ENCODE measurements at places on chromosomes 4 and X.

DNA sequence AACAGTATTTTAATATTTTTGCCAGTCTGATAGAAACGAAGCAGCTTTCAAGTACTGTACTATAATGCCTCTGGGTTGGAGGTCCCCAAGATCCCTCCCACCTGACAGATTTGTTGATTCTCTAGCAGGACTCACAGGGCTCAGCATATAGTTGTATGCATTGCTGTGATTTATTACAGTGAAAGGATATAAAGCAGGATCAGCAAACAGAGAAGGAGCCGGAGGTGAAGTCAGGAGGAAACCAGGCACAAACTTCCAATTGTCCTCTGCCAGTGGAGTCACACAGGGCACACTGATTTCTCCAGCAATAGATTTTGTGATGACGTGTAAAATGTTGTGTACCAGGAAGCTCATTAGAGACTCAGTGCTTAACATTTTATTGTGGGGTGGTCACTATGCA, 19.0 kb downstream of the USP53 start:
- DNase-seq, result no peak

DNA sequence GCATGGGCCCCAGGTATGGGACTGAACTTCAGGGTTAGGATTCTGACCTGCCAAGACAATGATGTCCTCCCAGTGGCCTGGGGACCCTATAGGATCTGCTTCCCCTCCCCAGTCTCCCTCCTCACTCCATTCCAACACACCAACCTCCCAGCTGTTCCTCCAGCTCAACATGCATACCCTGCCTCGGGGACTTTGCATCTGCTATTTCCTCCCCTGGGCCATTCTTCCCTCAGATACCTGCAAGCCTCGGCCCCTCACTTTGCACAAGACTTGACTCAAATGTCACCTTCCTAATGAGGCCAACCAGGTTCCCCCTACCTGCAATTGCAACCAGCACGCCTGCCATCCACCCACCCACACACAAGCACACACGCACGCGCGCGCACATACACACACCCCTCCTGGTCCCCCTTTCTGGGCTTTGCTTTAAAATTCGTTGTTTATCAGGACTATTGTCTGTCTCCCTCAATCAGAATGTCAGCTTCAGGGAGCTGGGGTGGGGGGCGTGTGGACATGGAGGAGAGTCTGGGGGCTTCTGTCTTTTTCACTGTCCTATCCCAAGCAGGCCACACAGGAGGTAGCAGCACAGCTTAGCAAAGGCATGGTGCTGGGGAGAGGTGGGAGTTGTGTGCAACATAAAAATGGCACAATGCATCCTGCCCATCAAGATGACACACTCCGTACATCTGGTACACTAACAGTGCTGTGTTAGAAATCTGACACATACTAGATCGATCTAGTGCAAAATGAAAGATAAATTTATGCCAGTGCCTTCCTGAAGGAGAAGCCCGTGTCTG, 20.6 kb upstream of the PPP2R2C start:
- DNase-seq, result no peak

DNA sequence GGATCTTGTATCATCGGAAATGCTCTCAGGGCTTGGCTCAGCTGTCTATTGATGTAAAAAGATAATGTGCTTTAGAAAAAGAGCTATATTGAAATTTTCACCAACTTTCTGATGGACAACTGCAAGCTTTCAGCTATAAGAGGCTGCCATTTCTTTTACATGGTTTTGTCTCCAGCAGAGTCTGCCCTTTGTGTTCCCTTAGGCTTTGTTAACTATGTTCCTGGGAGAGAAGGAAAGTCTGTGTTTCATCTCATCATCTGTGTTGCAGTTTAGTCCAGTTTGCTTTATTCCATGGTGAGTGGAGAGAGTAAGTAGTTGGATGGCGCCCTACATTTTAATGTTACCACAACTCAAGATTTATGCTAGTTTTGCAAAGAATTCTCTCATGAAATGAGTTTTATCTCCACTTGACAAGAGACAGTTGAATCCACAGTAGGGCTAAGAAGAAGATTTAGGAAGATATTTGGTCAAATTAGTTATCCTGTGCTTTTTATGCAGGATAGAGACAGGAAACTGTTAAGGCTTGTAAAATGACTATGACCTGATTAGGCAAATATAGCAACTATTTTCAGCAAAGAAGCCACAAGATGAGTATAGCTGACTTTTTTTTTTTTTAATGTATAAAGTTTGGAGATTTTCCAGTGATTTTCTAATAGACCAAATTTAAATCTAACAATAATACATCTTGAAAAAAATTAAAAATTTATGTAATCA, 16.5 kb downstream of the SEPTIN11 start:
- no peak for DNase-seq

- peak; percentile 20 for DNase-seq
These were observed 59.3 kb upstream of the CLDN34 start for GRCh38 chrX:9907645-9908387.

- DNase-seq, result no peak
These were observed 58.1 kb upstream of the HOPX start for GRCh38 chr4:56739066-56739777.

DNA sequence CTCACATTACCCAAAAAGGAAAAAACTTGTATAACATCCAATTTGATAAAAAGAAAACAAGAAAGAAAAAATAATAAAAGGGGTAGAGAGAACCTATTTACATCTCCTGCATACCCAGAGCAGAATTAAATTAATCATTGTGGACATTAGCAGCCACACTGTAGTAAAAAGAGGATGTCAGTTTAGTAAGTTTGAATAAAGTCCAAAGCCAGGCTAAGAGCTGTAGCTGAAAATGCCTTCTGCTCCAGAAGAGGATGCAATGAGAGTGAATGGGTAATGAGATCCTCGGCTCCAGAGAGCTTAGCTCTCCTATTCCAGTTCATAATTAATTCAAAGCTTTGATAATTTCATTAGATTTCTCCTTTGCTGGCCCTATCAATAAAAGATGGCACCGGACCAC, 78.2 kb downstream of the SLC10A7 start:
- no peak for DNase-seq

DNA sequence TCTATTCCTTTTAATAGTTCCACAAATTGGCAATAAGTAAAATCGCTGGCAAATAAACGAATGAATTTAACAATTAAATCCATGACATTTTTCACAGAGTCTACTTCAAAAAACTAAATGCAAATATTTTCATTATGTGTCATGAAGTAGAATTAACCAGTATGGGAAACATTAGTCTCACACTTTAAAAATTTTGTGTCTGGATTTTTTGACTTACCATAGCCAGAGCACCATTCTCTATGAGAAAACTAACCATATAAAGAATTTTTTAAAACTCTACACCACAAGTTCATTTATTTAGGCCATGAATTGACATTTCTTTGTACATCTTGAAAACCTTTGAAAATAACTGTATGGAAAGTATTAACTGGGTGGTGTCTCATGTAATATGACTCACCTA, 41.2 kb downstream of the PRDM5 start:
- DNase-seq, result no peak

DNA sequence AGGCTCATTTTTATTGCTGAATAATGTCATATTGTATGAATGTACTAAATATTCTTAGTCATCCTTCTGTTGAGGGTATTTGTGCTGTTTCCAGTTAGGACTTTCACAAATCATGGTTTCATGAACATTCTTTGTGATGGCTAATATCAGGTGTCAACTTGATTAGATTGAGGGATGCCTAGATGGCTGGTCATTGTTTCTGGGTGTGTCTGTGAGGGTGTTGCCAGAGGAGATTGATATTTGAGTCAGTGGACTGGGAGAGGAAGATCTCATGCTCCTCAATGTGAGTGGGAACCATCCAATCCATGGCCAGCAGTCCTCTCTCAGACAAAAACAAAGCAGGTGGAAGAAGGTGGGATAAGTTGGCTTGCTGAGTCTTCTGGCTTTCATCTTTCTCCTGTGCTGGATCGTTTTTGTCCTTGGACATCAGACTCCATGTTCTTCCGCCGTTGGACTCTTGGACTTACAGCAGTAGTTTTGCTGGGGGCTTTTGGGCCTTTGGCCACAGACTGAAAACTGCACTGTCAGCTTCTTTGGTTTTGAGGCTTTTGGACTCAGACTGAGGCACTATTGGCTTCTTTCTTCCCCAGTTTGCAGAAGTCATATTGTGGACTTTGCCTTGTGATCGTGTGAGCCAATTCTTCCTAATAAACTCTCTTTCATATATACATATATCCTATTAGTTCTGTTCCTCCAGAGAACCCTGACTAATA, 11.9 kb upstream of the HS3ST1 start:
- DNase-seq, result no peak

DNA sequence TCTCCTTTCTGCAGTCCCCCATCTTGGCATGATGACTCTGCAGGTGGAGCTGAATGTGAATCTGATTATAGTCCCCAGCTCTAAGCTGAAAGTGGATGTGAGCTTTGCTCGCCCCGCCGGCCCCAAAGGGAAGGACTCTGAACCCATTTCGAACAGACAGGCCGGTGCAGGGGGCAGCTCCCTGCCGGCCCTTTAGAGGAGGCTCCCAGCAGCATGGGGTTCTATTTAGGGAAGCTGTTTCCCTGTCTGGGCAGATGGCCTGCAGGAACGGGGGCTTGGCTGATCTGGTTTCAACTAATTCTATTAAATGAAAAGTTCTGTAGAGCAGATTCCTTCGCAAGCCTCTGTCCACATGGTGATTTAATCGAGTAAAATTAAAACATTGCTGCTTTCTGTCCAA, 104.8 kb upstream of the MSX1 start:
- no peak for DNase-seq

DNA sequence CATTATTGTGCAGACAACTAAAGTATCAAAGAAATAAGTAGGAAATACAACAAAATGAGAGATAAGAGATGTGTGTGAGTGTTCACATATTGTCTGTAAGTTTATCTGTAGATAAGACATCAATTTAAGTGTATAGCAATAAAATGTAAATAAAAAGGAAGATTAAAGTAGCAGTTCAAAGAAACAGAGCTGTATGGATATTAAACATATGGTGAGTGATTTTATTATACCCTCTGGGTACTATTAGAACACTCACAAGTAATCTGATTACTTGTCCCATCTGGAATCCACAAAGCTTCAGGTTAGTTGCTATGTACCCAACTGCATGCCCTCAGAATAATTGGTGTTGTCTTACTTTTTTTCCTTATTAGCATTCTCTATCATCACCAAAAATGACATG, 747.9 kb upstream of the ADGRL3 start:
- no peak for DNase-seq

DNA sequence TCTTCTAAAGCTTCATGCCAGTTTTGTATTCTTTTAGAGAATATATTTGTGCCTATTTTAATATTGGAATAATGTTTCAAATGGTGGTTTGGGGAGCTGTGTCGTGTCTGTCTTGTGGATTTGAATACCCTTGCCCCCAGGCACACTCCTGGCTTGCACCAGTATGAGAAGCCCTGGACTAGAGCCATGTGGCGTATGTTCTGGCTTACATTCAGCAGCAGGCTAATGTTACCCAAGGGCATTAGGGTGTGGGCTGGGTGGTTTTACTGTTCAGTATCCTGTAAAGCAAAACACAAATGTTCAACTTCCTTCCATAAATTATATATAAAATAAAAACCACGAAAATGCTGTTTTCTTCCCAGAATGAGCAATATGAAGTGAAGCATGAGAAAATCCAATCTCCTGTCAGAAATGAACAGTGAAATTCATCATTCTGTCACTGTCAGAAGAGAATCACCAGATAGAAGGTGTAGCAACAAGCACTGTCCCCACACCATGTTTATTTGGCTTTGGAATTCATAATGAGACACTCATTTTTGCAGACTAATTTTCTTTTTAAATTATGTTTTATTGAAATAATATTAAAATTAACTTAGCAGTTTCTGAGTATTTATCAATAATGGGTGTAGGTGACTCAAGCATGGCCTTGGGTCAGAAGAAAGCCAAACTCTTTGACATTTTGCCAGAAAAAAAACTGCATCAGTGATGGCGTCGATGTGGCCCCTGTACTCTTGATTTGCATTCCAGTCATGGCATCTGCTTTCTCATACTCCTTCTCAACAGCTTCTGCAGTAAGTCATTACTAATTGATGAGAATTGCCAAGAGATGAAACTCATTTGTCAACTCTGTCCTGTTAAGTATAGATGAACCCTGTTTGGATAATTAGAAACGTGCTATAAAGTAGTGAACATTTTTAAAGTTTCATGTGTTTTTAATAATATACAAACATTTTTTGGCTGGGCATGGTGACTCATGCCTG, 43.8 kb downstream of the WWC2 start:
- no peak for DNase-seq

- peak; percentile 52 for DNase-seq
These were observed 487 bp downstream of the HMGB2 start for GRCh38 chr4:173333658-173334084.

DNA sequence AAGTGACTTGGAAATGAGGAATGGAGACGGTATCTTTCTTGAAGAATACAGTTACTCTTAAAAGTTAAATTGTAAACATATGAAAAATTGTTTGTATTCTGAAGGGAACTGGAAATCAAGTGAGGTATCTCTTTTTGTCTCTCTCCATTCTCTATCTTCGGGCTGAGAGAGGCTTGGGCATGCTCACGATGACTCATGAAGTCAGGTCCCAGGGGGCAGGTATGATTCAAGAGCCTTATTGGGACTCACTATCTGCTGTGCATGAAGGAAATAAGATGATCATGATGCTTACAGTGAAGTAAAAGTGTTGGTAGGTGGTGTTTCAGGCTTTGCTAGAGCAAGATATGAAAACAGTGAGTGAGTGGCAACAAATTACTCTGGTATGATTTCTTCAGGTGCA, 200.4 kb upstream of the PITX2 start:
- peak; percentile 52 for DNase-seq

- no peak for DNase-seq
These were observed 4.4 kb downstream of the SCFD2 start for GRCh38 chr4:53361451-53361850.

GRCh38 chrX:41522671-41523070, 75.5 kb downstream of the NYX start:
- DNase-seq, result no peak

DNA sequence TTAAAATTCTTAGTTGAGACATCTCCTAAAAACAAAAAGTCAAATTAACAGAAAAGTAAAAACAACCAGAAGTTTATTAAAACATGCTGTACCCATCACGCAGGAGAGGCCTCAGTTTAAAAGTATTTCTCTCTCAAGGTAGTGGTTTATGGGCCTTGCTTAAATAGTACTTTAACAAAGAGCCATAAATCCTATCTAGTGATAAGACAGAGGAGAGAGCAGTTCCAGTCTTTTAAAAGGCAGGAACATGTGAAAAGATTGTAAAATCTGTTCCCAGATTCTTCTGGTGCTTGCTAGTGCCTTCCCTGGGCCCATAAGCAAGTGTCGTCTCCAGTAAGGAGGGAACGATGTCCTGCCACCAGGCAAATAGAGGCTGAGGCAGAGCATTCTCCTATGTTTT, 476.3 kb upstream of the ADGRL3 start:
- DNase-seq, result no peak

GRCh38 chrX:150625875-150626274, 57.5 kb downstream of the MTM1 start:
- no peak for DNase-seq

- no peak for DNase-seq
These were observed 9.3 kb downstream of the DIPK2B start for GRCh38 chrX:45191383-45191782.

Data from urothelium cell line (cell line).